ENCODE measurements at places on chromosomes 1 and 21.

DNA sequence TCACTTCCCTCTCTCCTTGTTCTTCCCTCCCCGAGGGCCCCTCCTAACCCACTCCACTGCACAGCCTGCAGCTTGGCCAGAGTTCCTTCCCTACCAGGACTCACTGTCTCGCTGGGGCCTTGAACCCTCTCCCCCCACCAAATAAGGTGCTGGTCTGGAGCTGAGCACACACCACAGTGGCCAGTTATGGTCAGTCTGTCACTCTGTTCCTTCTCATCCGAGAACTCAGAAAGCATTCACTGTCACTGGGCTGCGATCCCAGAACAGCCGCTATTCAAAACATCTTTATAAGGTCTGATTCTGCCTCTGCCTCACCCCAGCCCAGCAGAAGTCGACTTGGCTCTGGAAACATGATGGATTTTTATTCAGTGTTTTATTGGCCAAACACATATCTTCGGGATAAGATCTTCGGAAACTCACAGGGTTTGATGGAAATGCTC, 19.8 kb upstream of the LBR start:
- no peak for DNase-seq

DNA sequence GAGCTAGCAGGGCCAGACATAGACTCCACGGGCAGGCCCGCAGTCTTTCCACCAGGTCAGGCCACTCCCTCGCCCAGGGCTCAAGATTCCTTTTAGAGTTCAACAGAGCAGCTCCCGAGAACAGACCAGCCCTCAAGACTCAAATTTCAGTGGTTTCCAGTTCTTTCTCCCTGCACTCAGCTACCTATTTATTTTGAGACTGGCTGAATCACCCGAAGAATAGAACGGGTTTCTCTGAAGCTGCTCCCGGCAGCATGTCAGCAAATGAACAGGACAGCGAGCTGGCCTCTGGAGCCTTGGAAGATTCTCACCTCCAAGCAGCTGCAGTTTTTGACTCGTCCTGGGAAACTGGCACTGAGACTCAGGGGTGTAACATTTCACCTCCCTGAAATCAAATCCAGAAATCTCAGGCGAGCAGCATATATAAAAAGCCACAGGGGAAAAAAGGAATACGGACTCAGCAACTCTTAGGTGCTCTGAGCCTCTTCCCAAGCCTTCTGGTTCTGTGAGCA, 177.9 kb downstream of the CLIC6 start:
- no peak for DNase-seq

DNA sequence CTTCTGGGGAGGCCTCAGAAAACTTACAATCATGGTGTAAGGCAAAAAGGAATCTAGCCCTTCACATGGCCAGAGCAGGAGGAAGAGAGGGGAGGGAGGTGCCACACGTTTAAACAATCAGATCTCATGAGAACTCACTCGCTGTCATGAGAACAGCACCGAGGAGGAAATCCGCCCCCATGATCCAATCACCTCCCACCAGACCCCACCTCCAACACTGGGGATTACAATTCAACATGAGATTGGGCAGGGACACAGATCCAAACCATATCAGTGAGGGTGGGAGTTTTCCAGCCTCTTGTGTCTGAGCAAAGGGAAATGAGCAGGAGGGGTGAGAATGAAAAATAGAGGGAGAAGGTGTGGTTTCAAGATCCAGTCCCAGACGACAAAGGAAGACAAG, 482.1 kb upstream of the VAMP3 start:
- DNase-seq: no peak

- DNase-seq: no peak
Observed at GRCh38 chr1:224540535-224540934, 75.6 kb upstream of the CNIH3 start.

GRCh38 chr1:46183079-46183847, 7.0 kb upstream of the P3R3URF start:
- DNase-seq: peak; percentile 56

DNA sequence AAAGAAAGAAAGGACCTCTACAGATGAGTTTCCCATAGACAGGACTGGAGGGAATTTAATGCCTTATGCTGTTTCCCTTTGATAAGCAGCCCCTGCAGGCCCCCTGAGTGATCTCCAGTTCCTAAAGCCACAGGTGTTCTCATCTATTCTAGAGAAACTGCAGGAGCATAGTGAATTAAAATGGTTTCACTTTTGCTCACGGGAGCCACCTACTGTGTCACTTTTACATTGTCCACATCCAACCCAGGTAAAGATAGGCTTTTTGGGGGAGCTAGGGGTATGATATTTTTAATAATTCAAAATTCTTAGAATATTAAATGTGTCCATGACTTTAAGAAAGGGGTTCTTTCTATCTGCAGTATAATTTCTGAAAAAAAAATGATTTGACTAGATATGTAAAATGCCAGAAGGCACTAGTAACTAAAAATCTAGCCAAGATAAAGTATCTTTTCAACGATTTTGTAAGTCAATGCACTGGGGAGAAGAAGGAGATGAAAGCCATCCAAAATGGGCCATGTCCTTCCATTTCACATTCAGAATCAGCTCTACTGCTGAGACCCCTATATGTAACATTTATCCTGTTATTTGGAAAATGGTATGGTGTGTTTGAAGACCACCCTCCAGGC, 267.3 kb upstream of the DUSP10 start:
- no peak for DNase-seq

DNA sequence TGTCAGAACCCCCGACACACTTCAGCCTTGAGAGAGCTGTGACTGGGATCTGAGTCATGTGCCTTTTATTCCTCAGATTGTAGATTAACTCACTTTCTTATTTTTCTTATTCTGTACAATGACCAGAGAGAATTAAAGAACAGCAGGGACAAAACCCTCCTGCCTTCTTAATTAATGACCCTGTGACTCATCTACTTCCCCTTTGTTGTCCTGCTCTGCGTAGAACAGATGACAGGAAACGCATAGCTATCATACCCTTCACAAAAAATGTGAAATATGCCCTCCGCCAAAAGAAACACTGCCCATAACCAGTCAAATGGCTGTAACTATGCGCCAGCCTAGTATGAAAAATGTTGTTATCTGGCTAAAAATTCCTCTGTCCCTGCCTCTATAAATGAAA, 9.1 kb upstream of the PADI2 start:
- DNase-seq: peak; percentile 83

- DNase-seq: no peak
Observed at GRCh38 chr1:22257290-22258275, 114.7 kb upstream of the WNT4 start.

DNA sequence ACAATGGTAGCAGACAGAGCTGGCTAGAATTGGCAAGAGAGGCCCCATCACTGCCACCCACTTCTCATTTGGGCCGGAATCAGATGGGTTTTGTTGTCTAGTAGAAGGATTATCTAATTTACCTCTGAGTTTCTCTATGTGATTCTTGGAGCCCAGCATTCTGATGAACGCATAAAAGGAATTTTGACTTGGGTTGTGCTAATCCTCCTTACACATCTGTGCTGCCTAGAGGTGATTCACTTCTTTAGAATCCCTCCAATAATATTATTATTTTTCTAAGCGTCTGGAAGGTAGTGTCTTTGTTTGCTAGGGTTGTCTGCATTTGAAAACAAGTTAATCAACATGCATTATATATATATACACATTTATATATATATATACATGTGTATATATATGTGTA, 118.1 kb downstream of the RUNX1 start:
- DNase-seq: no peak

- DNase-seq: no peak
Observed at GRCh38 chr1:193539731-193540459, 353.5 kb upstream of the B3GALT2 start.

DNA sequence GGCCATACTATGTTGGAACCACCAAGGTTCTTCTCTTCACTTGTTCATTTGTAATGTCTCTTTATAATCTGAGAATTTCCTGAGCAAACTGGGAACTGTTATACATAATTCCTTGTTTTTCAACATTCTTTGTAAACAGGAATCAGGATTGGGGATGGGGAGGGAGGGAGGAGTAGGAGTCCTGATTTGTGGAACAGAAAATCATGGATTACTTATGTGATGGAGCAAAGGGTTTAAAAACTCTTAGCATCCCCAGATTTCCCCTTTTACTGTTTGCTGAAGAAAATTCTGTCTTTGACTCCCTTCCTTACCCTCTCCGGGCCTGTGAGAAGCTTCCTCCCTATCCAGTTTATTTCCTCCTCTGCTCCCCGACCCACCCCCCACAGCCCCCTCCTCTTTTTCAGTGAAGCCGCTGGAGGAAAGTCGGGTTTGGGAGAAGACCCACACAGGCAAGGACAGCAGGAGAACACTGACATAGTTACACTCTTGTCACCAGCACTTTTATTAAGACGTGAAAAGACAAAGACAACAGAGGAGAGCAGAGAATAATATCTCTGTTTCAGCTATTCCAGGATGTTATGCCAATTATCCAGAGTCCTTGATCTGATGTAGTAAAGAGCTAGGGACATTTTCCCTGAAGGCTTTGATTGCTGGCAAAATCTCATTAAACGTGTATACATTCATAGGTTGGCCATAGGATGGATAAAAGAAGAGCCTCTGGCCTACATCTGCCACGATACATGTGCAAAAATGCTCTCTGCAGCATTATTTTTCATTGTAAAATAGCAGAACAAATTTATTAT, 4.6 kb upstream of the NBPF1 start:
- no peak for DNase-seq

GRCh38 chr1:241934201-241934848, 23.2 kb upstream of the BECN2 start:
- DNase-seq: no peak

DNA sequence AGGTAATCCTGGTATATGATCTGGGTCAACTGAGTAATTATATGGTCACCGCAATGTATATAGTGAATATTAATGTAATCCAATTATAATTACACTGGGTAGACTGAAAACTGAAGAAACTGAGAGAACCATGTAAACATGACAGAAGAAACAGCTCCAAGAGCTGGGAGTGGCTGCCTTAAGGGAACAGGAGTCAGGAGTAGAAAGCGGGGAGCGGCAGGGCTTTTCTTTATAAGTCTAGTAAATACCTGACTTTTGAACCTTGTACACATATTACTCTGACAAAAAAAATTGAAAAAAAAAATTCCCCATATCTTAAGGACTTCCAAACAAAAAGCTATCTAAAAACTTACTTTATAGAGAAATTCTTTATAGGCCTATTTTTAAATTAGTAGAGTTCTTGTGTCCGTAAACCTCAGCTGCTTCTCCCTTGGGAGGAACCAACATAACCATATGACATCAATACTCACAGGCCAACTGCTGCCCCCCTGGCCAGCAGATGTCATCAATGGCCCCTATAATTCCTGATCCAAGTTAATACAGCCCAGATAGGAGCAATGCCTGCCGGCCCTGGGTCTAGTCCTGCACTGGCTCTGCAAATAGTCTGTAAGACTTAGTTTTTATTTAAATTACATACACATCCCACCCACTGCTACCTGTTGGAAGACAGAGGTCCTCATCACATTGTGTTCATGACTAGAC, 33.8 kb downstream of the THAP3 start:
- DNase-seq: no peak

GRCh38 chr1:246580497-246581370, 14.5 kb downstream of the CNST start:
- DNase-seq: no peak

GRCh38 chr1:3456449-3456963, 2.0 kb downstream of the ARHGEF16 start:
- no peak for DNase-seq

- DNase-seq: no peak
Observed at GRCh38 chr1:1427106-1427819, 6.2 kb upstream of the ANKRD65 start.

- DNase-seq: no peak
Observed at GRCh38 chr1:157399343-157399983, 152.9 kb downstream of the FCRL5 start.

- no peak for DNase-seq
Observed at GRCh38 chr1:153921803-153922075, 1.0 kb downstream of the GATAD2B start.

GRCh38 chr1:151720974-151721787, at the start of gene RIIAD1:
TSS of gene RIIAD1 (plus strand) at chr1:151721522. CDS start at chr1:151721537, 15 bp downstream.
- no peak for DNase-seq

GRCh38 chr1:218415726-218416125, 70.6 kb downstream of the TGFB2 start:
- no peak for DNase-seq

- no peak for DNase-seq
Observed at GRCh38 chr1:14350197-14350596, 248.3 kb upstream of the KAZN start.

DNA sequence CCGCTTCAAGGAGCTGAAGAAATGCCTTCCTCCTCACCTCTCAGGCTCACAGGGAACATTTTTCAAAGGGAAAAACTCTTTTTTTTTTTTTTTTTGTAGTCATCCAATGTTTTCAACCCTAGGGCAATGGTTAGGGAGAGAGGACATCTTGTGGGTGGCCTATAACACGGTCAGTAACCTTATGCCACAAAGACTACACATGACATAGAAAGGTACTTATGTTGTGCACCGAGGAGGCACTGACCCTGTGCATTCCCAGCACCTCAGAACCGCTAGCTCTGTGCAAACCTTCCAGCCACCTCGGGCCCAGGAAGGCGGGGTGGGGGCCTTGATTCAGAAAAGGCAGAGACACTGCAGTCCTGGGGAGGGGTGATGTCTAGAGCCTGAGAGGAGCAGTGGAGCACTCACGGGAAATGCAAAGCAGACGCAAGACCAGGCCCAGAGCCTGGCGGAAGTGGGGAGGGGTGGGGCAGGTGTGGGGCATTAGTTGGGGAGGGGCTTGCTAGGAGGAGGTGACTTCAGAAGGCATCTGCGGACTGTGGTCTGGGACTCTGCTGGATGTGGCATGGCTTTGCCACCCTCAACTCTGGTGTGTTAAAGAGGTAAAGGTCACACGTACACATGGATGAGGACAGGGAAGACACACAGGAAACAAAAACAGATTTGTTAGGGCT, 68.6 kb downstream of the MDM4 start:
- no peak for DNase-seq

DNA sequence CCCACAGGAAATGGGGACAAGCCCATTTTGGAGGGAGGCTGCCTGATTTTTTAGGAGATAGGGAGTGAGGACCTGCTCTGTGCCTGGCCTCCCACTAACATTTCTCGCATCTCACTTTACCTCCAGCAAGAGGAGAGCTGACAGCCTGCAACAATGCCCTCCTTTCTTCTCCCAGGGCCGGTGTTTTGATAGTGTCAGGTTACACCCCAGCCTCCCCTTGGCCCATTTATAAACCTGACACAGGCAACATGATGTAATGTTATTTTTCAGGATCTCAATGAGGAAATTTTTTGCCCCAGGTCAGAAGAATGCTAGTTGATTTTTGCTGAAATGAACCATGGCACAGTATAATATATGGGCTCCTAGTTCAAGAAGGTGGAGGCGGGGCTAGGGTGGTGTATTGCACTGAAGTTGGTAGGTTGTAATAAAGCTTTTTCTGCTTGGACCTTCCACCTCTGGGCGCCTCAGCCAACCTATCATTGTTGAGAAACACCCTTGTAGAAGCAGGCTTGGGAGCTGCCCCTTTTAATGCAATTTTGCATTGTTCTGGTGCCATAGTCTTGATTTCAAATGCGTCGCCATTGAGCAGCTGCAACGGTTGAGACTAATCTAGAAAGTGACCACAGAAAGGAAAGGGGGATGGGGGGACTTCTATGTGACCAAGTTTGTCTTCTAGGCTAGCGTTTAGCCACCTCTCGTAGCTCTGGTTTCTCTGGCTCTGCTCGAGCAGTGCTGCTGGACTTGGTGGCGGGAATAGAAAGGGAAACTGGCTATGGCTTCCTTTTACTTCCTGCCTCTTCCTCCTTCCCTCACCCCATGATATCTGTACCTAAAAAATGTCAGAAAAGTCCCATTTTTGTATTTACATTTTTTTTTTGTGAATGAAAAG, 53.0 kb downstream of the PBX1 start:
- DNase-seq: peak; percentile 73
